ENCODE measurements at places on chromosomes 4 and X. TPM values are rescaled to one million over a fixed set of nuclear protein-coding genes. Genes with fewer than 3 reads are reported as not detected.
A peak's percentile ranks its signal among the peaks of the same experiment; 100 is the strongest.

DNA sequence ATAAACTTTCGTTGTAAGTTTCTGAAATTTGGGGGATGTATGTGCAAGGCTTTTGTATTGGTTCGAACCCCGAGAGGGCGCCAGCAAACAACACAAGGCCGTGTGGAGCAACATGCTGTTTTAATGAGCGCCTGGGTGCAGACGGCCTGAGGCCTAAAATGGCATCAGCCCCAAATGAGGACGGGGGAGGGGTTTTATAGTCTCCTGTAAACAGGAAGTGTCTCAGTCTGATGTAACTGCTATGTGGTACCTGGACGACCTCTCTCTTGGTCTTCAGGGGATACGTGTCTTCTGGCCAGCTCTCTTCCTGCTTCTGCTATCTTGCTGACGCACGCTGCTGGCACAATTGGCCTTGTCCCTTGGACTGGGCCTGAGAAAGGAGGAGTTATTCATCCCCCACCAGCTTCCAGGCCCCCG lies 1348.0 kb downstream of the ADGRL3 start:
- no peak for DNase-seq

- no peak for DNase-seq
Observed at GRCh38 chrX:70359458-70359857, 63.7 kb upstream of the GDPD2 start.

GRCh38 chr4:2482693-2483092 lies 13.8 kb downstream of the RNF4 start:
- peak; percentile 66 for DNase-seq

- DNase-seq = no peak
Observed at GRCh38 chrX:69374569-69374968, 129.6 kb upstream of the NALF2 start.

DNA sequence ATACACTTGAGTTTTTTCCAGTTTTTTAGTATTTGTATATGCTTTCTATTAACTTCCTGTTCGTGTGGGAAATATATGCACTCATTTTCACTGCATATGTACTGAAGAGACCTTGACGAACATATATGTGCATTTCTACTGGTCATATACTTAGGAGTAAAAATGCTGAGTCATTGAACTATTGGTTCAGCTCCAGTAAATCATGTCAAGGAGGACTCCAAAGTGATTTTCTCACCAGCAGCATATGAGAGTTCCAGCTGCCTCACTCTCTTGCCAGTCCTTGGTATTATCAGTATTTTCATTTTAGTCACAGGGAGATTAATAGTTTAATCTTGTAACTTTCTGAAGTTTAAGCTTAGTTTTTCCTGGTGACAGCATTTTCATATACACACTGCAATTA lies 2750.2 kb downstream of the ARAP2 start:
- peak; percentile 44 for DNase-seq

DNA sequence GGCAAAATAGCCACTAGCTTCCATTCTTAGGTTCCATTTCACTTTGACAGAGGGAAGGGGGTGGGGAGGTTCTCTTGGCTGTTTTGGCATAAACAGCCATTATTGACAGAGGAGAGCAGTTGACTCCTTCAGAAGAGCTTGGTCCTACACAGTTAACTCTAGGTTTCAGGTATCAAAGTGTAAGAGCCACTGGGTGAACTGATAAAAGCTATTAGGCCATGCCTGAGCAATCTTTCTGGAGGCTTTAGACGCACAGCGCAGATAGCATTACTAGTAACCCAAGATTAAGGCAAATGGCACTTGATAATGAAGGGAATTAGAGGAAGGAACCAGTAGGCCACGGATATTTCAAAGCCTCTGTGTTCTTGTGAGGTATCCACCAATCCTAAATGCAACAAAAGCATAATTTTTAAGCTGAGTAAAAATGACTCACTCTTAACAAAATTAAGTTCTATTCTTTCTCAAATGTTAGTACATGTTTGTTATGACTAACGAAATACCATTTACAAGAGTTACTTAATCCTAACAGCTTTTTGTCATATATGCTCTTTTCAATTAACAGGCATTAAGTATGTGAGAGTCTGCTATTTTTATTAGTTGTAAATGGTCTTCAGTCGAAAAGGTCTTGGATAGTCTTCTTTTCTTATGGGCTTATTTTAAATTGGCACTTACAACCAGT lies 53.6 kb downstream of the SLC7A11 start:
- DNase-seq = peak; percentile 21

CENPI gene
- 4.9 TPM for total RNA-seq

SLC10A4 gene
- not detected for total RNA-seq

All from fibroblast of lung (primary cell).